Dermis blood vessel endothelial cell (primary cell): ENCODE measurements at places on chromosomes 2 and 18. TPM values are rescaled to one million over a fixed set of nuclear protein-coding genes. Genes with fewer than 3 reads are reported as not detected.

DNA sequence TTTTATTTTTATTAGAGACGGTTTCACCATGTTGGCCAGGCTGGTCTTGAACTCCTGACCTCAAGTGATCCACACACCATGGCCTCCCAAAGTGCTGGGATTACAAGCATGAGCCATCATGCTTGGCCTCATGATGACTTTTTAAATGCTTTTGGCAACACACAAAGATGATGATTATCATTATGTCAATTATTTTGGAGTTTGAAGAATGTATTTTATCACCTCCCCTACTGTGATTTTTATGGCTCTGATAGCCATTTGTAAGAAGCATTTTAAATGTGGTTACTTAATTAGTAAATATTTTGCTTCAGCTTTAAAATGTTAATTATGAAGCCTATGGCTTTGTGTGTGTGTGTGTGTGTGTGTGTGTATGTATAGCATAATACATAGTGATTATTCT is 45.1 kb upstream of the RAB27B start:
- DNase-seq: no peak

DNA sequence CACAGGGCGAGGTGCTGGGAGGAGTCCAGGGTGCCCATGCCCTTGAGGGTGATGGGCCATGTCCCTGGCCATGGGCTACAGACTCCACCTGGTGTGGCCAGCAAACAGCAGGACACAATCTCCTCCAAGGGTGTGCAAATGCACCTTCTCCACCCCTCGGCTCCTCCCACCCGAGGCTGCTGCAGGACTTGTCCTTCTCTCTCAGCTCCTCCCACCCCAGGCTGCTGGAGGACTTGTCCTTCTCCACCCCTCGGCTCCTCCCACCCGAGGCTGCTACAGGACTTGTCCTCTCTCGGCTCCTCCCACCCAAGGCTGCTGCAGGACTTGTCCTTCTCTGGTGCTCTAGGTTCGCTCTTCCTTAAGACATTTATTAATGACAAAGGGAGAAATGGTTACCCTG is 57.3 kb upstream of the SNTG2 start:
- DNase-seq: no peak

- no peak for DNase-seq
Measured at GRCh38 chr2:64189586-64189985, 45.4 kb upstream of the PELI1 start.

DNA sequence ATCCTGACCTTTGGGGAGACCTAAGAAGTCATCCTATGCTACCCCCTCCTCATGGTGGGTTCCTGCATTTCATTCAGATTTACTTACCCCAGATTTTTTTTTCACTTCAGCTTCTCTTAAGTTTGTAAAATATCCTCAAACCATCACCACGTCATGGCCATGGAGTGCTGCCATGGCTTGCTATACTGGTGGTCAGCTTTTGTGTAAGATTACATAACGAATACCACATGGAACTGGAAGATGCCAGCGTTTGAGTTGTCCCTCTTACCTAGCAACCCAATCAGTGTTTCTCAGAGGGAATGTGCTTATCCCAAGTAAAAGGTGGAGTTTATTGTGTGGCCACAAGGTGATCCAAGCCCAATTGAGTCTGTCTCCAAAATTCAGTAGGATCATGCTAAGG is 148.6 kb upstream of the ALPP start:
- DNase-seq: no peak

Gene DPYSL5
- total RNA-seq: not detected in 2 replicates

DNA sequence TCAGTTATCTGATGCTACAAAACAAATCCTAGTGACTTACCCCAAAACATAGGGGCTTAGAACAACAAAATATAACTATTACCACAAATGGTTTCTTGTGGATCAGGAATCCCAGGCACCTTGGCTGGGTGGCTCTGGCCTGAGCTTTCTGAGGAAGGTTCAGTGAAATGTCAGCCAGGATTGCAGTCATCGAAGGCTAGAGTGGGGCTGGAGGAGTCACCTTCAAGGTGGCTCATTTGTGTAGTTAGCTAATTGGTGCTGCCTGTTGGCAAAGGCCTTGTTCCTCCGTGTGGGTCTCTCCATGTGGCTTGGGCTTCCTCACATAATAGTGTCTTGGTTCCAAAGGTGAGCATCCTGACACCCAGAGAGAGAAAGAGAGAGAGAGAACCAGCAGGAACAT is 57.4 kb downstream of the COPS8 start:
- DNase-seq: no peak

Gene DSG1
- not detected in 2 replicates for total RNA-seq

- DNase-seq: no peak
Measured at GRCh38 chr2:133768658-133769435, 200.6 kb upstream of the NCKAP5 start.

Gene ABCA12
- under 0.01 and 0.33 TPM in 2 replicates for total RNA-seq

Gene MITD1
- total RNA-seq: 24.9 and 27.7 TPM in 2 replicates

DNA sequence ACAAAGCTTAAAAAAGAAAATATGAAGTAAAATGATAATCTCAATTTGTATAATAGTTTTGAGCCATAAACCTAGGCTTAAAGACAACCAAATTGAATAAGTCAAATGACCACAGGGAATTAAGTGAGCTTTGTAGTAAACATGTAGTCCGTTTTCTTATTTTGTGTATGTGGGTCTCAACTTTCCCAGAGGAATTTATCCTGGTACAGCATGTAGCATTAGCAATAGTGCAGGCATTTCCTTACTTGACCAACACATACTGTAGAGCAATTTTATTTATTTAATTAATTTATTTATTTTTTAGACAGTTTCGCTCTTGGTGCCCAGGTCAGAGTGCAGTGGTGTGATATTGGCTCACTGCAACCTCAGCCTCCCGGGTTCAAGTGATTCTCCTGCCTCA is 37.5 kb upstream of the MTCL1 start:
- peak; percentile 28 for DNase-seq

Gene EPC2
- 20.9 and 26.6 TPM in 2 replicates for total RNA-seq

Gene PLGLB2
- total RNA-seq: 0.65 and 1.7 TPM in 2 replicates

GRCh38 chr2:170360546-170361089 is 182.7 kb downstream of the MYO3B start:
- DNase-seq: no peak

DNA sequence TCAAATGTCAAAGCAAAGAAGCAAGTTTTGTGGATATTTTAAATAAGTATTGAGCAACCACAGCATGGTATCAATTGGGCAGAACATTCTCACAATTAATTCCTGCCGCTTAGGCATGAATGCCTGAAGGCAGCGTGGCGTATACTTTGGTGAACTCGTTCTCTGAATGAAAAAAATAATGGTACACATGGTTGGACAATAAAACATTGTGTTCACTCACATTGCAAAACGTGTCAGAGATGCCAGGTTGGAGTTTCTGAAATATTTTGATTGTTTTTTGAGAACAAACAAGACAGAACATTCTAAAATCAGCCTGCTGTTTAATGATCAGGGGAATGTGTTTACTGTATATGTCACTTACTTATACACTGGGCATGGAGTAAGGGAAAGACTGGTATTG is 254.2 kb downstream of the CDH2 start:
- no peak for DNase-seq

DNA sequence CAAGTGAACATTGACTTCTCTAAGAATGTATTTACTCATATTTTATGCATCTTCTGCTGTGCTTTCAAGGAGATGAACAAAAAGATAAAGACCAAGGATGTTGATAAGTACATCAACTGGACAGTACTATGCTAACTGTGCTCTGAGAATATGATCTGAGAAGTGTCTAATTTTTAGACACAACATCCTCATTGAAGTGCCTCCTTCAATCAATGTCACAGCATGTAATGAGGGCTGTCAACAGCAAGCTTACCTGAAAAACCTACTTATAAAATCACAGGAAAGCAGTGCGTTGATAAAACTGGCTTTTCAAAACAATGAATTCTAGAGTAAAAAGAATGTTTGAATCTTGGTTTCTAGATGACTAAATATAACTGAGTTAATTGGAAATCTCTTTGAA is 452.9 kb upstream of the DSEL start:
- DNase-seq: no peak

Gene LAMA1
- total RNA-seq: 0.05 and 1.2 TPM in 2 replicates

GRCh38 chr18:46917803-46918600 is 600 bp downstream of the KATNAL2 start:
- DNase-seq: peak; percentile 35

DNA sequence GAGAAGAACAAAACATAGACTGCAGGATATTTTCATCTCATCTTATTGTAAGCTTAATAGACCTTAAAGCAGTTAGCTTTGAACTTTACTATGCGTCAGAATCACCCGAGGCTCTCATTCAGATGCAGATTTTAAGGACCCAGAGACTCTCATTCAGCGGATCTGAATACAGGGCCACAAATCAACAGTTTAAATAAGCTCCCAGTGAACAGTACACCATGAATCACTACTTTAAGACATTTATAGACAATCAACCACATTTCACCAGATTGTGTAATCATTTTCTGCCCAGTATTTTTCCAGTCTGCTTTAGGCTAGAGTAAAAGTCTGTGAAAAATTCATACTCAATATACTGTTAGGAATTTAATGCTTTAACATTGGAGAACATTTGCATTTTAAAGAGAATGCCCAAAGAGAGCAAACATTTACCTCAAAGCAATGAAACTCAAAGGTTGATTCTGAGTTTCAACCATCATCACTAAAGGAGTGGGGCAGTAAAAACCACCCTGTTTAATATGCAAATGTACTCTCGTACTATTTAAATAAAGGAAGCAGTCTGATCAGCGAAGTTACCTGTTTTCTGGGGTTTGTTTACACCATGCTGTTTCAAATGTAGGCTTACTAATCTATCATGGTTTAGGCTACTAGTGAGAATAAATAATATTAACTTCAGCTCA is 11.0 kb upstream of the ALPK2 start:
- no peak for DNase-seq

Gene SIX3
- total RNA-seq: not detected in 2 replicates

- no peak for DNase-seq
Measured at GRCh38 chr18:8005870-8006569, 438.9 kb downstream of the PTPRM start.

- no peak for DNase-seq
Measured at GRCh38 chr2:86783615-86784339, 6.9 kb downstream of the CD8A start.

Gene WNT10A
- total RNA-seq: under 0.01 and 0.05 TPM in 2 replicates

GRCh38 chr2:28395334-28396061 is 2.8 kb downstream of the FOSL2 start:
- peak; percentile 61 for DNase-seq

DNA sequence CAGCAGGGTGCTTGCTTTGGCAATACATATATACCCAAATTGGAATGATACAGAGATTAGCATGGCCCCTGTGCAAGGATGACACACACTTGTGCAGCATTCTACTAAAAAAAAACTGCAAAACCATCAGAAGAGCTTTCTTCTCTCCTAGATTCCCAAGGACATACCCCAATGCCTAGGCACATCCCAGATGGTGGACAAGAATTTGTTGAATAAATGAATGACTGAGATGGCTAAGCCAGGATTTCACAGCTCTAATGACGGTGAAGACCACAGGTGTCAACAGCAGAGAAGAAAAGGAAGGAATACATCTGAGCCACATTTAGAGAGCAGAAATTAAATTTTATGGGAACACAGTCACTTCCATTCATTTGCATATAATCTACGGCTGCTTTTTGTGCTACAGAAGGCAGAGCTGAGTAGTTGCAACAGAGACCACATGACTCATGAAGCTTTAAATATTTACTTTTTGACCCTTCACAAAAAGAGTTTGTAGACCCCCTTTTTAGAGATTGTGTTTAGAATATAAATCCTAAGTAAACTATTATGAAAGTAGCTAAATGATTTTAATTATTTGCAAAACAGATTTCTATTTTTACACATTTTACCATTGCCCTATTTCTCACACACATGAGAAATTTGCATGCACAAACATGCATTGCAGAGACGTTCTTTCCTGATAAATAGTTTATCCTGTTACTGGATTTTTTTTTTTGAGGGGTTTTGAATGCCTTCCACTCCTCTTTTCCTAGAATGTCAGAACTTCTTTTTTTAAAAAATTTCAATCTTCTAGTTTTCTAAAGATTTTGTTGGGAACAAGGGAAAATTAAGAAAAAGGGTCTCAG is 119.0 kb downstream of the PMAIP1 start:
- DNase-seq: no peak

Gene ELOA2
- not detected in 2 replicates for total RNA-seq

Gene TTL
- 20.8 and 27.6 TPM in 2 replicates for total RNA-seq

- DNase-seq: no peak
Measured at GRCh38 chr2:187208199-187208785, 239.8 kb downstream of the CALCRL start.

DNA sequence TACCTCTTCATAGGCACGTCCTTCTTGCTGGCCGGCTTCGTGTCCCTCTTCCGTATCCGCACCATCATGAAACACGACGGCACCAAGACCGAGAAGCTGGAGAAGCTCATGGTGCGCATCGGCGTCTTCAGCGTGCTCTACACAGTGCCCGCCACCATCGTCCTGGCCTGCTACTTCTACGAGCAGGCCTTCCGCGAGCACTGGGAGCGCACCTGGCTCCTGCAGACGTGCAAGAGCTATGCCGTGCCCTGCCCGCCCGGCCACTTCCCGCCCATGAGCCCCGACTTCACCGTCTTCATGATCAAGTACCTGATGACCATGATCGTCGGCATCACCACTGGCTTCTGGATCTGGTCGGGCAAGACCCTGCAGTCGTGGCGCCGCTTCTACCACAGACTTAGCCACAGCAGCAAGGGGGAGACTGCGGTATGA is 2.3 kb downstream of the FZD7 start:
- no peak for DNase-seq

DNA sequence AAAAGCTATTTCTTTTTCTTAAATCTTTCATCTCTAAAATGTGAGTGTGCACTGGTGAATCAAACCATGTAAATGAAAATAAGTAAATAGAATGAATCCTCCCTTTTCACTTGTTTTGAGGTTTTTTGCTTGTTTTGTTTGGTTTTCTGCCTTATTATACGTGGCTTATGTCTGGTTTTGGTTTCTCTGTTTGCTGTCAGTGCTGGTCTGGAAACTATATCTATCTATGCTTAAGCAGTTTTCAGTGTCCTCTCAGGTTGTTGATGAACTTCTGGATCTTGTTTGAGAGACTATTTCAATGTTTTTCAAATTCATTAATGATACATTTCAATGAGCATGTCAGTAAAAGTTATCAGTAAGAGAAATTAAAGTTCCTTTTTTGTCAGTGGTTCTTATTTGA is 48.1 kb upstream of the TNFRSF11A start:
- no peak for DNase-seq

DNA sequence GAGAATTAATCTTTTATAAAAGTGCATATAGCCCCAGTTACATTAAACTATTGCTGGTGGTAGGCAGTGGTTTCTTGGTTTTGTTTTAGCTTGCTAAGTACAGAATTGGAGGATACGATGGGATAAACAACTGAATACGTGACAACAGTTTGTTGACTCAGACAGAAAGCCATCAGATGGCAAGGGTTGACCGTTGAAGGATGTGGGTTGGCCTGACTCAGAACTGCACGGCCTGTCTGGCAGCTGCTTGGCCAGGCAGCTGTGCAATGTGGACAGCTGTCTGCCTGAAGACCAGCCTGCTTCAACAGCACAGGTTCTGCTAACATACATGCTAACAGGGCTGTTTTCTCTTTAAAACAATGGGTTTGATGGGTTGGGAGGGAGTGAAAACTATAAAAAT is 46.6 kb downstream of the PRKRA start:
- peak; percentile 81 for DNase-seq
